Activated CD4-positive, alpha-beta T cell treated with anti-CD3 and anti-CD28 coated beads for 36 hours (primary cell): ENCODE measurements at places on chromosomes 6 and 20. TPM values are rescaled to one million over a fixed set of nuclear protein-coding genes. Genes with fewer than 3 reads are reported as not detected.

Gene BCAS1
- total RNA-seq: 0.14 TPM

Gene HCRTR2
- not detected for total RNA-seq

GRCh38 chr6:56949265-56949664 lies 5.6 kb upstream of the BEND6 start:
- no peaks in the 10 kb centered on the region for H3K36me3 ChIP-seq
- no peak overlapping the region for H3K27ac ChIP-seq
- H3K4me3 ChIP-seq: no peak overlapping the region
- DNase-seq: no peak
- H3K4me1 ChIP-seq: peaks cover 11% of the 10 kb centered on the region

GRCh38 chr20:45300961-45301360 lies 5.7 kb upstream of the RBPJL start:
- H3K27me3 ChIP-seq: peaks cover 36% of the 10 kb centered on the region
- peak; percentile 77 for DNase-seq
- H3K4me1 ChIP-seq: peaks cover 22% of the 10 kb centered on the region
- H3K36me3 ChIP-seq: no peaks in the 10 kb centered on the region

DNA sequence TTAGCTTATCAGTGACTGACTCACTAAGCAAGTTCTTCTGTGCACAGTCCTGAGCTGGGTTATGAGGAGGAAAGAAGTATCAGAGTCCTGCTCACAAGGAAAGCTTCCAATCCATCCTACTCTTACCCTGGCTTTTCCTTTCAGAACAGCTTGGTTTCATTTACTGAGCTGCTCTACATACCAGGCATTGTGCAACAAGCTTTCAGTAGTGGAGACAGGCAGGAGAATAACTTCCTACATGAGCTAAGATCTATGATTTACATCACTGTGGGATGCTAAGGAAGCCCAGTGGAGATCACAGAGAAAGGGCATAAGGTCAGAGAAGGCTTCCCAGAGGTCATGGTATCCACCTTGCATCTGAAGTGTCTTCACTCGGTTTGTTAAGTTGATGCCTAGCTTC lies 144.5 kb downstream of the MAP3K7 start:
- no peak overlapping the region for H3K27ac ChIP-seq
- peaks cover 2% of the 10 kb centered on the region for H3K36me3 ChIP-seq
- peaks cover 54% of the 10 kb centered on the region for H3K4me1 ChIP-seq
- no peak for DNase-seq
- no peaks in the 10 kb centered on the region for H3K27me3 ChIP-seq
- H3K4me3 ChIP-seq: no peak overlapping the region

- no peak overlapping the region for H3K27ac ChIP-seq
- no peak overlapping the region for H3K4me3 ChIP-seq
- DNase-seq: no peak
- H3K36me3 ChIP-seq: no peaks in the 10 kb centered on the region
- no peaks in the 10 kb centered on the region for H3K4me1 ChIP-seq
Observed at GRCh38 chr6:21816231-21816630, 222.7 kb downstream of the SOX4 start.

Gene ADGRF5
- total RNA-seq: not detected

DNA sequence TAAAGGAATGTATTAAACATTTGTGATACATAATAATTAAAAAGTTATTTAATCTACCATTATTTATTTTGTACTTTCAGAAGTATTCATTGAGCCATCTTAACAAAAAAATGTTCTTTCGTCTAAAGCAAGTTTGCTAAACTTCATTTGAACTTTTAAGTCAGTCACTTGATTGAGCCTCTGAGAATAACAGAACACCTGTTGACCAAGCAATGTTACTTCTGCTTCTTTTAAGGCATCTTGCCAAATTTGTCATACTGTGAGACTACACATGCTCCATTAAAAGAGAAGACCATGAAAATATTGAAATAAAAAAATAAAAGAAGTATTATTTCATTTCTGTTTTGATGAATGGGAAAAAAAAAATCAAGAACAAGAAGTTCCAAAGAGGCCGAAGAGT lies 141.8 kb upstream of the BMP5 start:
- no peak overlapping the region for H3K27ac ChIP-seq
- no peaks in the 10 kb centered on the region for H3K27me3 ChIP-seq
- H3K4me3 ChIP-seq: no peak overlapping the region
- no peaks in the 10 kb centered on the region for H3K4me1 ChIP-seq
- no peak for DNase-seq
- H3K36me3 ChIP-seq: no peaks in the 10 kb centered on the region

Gene EPB41L2
- total RNA-seq: 43.4 TPM

- H3K27me3 ChIP-seq: no peaks in the 10 kb centered on the region
- DNase-seq: no peak
- H3K27ac ChIP-seq: no peak overlapping the region
- H3K36me3 ChIP-seq: peaks cover 27% of the 10 kb centered on the region
Observed at GRCh38 chr20:63703976-63704748, 3.6 kb downstream of the ARFRP1 start.

Gene PRL
- not detected for total RNA-seq

Gene OVOL2
- not detected for total RNA-seq

- no peak for DNase-seq
- H3K27me3 ChIP-seq: no peaks in the 10 kb centered on the region
- no peak overlapping the region for H3K4me3 ChIP-seq
- H3K4me1 ChIP-seq: peaks cover 54% of the 10 kb centered on the region
- peak overlapping the region; percentile 4 for H3K27ac ChIP-seq
Observed at GRCh38 chr20:32501709-32502108, 83.4 kb downstream of the NOL4L start.

DNA sequence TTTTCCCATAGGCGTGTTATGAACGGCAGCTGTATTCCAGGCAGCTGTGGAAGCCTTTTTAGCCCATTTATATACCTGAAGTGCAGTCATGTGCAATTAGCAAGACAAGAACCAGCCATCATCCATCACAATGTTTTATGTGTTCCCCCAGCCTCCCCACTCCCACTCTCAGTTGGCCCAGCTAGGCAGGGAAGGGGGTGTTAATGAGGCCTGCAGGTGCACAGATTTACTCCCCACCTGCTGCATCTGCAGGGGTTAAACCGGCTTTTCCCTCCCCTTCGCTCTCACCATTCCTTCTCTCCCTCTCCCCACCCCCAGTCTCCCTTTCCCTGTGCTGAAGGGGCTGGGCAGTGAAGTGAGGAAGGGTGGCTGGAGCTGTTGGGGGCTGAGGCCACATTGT lies 149.8 kb upstream of the AKAP12 start:
- no peak overlapping the region for H3K4me3 ChIP-seq
- peaks cover 47% of the 10 kb centered on the region for H3K36me3 ChIP-seq
- no peaks in the 10 kb centered on the region for H3K4me1 ChIP-seq

DNA sequence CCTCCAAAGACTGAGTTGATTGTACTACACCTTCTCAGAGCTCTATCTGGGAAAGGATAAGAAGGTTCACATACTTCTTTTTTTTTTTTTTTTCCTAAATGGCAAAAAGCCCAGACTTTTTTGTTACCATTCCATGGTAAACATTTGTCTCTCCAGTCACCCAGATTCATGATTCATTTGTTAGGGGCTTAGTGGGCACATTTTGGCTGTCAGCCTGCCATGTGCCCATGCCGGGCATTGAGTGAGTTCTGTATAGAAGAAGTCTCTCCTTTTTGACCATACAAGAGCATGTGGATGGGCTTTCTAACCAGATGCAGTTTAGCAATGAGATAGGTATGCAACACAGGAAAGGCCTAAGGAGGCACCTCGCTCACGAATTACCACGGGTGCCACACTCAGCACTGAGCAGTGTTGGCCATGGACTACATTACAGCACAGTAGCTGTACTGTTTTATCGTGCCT lies 447.5 kb upstream of the HSF2 start:
- H3K4me3 ChIP-seq: no peak overlapping the region
- H3K27me3 ChIP-seq: no peaks in the 10 kb centered on the region
- H3K36me3 ChIP-seq: no peaks in the 10 kb centered on the region
- no peak overlapping the region for H3K27ac ChIP-seq
- H3K4me1 ChIP-seq: no peaks in the 10 kb centered on the region

- H3K4me1 ChIP-seq: peaks cover 35% of the 10 kb centered on the region
- no peaks in the 10 kb centered on the region for H3K27me3 ChIP-seq
- no peak overlapping the region for H3K4me3 ChIP-seq
- no peak for DNase-seq
- peaks cover 19% of the 10 kb centered on the region for H3K36me3 ChIP-seq
- H3K27ac ChIP-seq: no peak overlapping the region
Observed at GRCh38 chr20:35791097-35791496, 19.3 kb downstream of the PHF20 start.

- no peak for DNase-seq
- no peak overlapping the region for H3K4me3 ChIP-seq
- no peaks in the 10 kb centered on the region for H3K36me3 ChIP-seq
- no peak overlapping the region for H3K27ac ChIP-seq
- peaks cover 3% of the 10 kb centered on the region for H3K27me3 ChIP-seq
Observed at GRCh38 chr6:52595796-52596130, 18.9 kb upstream of the TRAM2 start.

Gene F13A1
- total RNA-seq: not detected

DNA sequence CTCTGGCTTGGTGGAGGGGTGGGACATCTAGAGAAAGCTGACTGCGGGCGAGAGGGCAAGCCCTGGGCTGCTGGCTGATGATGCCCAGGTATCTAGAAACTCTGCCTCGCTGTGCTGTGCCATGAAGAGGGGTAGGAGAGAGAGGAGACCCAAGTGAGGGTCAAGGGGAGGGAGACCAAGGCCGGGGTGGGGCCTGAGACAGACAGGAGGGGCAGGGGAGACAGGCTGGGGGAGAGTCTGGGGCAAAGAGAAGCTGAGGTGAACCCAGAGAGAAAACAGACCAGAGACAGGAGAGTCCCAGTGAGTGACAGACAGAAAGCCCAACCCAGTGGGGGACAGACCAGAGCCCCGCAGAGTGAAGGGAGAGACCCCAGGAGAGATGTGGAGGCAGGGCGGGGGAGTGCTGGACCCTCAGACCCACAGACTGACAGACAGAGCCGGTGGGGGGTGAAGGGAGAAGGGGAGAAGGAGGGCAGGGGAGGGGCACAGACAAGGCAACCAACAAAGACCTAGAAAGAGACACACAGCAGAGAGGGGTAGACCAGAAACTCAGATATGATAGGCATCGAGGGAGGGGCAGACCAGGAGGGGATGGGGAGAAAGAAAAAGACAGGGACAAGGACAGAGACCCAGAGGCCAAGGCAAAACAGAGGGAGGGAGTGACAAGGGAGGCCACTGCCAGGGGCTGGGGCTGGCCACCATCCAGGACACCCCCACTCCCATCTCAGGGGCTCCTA lies 5.9 kb downstream of the TEAD3 start:
- H3K4me3 ChIP-seq: no peak overlapping the region
- H3K4me1 ChIP-seq: peaks cover 10% of the 10 kb centered on the region
- H3K36me3 ChIP-seq: no peaks in the 10 kb centered on the region
- H3K27me3 ChIP-seq: no peaks in the 10 kb centered on the region
- H3K27ac ChIP-seq: no peak overlapping the region

Gene IL20RA
- total RNA-seq: not detected

DNA sequence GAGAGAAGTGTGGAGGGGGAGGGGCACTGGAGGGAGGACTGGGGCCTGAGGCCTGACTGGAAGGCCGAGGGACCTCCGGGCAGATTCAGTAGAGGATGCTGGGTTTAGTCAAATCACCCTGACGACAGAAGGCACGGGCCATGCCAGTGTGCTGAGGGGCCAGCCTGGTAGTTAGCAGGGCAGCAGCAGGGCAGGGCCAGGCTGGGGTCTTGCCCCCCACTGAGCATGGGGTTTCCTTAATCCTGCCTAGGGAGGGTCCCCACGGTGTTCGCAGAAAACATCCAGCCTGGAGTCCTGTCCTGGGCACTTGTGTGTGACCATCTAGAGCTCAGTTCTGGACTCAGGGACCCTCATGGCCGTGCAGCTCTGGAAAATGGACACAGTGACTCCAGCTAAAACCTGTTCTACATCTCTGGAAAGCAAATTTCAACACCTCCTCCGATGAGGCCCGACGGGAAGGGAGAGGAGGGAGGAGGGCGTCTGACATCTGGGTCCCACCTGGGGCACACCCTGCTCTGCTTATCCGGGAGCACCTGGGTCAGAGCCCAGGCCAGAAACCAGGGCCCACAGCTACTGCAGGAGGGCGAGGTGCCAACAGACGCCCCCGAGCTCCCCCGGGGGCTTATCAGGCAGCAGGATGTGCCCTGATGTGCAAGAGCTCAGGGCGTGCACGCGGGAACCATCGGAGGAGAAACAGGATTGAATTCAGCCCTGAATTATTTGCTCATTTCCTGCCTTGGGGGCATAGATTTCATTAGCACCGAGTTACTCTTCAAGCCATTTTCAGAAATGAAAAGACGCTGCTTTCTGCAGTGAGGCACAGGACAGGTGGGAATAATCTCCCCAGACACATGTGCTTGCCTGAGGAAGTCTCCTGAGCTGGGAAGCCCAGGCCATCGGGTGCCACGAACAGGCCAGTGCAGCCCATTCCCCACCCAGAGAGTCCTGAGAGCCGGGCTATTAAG lies 78.0 kb upstream of the MPC1 start:
- no peak overlapping the region for H3K4me3 ChIP-seq
- H3K36me3 ChIP-seq: peaks cover 6% of the 10 kb centered on the region
- H3K27ac ChIP-seq: no peak overlapping the region
- no peaks in the 10 kb centered on the region for H3K4me1 ChIP-seq
- no peak for DNase-seq

Gene TCF15
- not detected for total RNA-seq

DNA sequence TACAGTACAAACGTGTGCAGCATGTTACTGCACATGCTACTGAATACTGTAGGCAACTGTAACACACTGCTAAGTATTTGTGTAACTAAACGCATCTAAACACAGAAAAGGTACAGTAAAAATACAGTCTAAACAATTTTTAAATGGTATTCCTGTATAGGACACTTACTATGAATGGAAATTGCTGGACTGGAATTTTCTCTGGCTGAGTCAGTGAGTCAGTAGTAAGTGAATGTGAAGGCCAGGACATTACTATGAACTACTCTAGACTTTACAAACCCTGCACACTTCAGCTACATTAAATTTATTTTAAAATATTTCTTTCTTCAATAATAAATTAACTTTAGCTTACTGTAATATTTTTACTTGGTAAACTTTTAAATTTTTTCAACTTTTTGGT lies 225.0 kb upstream of the TENT5A start:
- no peak for DNase-seq
- H3K27me3 ChIP-seq: no peaks in the 10 kb centered on the region
- H3K27ac ChIP-seq: no peak overlapping the region
- no peak overlapping the region for H3K4me3 ChIP-seq
- H3K36me3 ChIP-seq: no peaks in the 10 kb centered on the region
- H3K4me1 ChIP-seq: no peaks in the 10 kb centered on the region

DNA sequence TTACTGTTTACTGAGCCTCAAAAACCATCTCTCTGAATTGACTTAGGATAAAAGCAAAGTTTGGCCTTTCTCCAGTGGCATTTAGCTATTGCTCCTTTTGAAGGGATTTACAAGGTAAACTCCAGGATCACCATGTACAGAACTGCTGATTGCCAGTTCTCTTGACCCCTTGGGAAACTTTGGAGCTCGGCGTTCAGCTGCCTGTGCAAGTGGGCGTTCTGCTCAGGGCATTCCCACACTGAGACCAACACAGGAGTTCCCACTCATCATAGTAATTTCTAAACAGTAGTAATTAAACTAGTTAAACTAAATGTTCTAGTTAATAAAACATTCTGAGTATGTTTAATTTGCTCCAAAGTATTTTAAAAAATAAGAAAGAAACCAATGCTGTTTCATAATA lies 14.9 kb downstream of the KCNQ5 start:
- no peak overlapping the region for H3K4me3 ChIP-seq
- DNase-seq: no peak
- peaks cover 2% of the 10 kb centered on the region for H3K27me3 ChIP-seq
- no peaks in the 10 kb centered on the region for H3K4me1 ChIP-seq
- H3K27ac ChIP-seq: no peak overlapping the region
- peaks cover 2% of the 10 kb centered on the region for H3K36me3 ChIP-seq
